Heart right ventricle (tissue), 16 donors: ENCODE measurements at places on chromosomes 5 and 9.

GRCh38 chr9:90783552-90783951 is 18.1 kb upstream of the SYK start:
- no peaks in the 10 kb centered on the region for H3K4me1 ChIP-seq
- no peak overlapping the region for H3K4me3 ChIP-seq
- no peaks in the 10 kb centered on the region for H3K36me3 ChIP-seq
- no peak overlapping the region for H3K27ac ChIP-seq

DNA sequence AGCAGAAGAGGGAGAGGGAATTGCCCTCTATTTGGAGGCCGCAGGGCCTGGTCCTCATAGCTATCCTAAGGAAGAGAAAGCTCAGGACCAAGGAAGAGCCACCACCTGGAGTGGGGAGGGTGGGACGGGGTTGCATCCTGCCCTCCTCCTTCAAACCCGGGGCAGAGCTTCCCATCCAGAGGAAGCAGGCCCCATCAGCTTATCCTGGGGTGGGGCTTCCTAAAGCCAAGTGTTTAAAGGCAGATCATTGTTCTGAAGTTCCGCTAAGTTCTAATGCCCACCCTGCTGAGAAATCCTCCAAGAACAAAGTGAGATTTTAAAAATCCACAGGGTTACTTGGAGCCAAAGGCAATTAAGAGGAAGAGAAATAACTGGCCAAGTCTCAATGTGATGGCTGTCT is 210.3 kb downstream of the C9orf152 start:
- no peak overlapping the region for H3K4me3 ChIP-seq
- DNase-seq, result no peak
- peak overlapping the region; percentile 84 for H3K27ac ChIP-seq
- H3K27me3 ChIP-seq, result no peaks in the 10 kb centered on the region
- no peaks in the 10 kb centered on the region for H3K36me3 ChIP-seq

GRCh38 chr9:77127071-77127470 is 50.3 kb upstream of the VPS13A start:
- H3K4me1 ChIP-seq, result no peaks in the 10 kb centered on the region
- DNase-seq, result no peak
- H3K36me3 ChIP-seq, result no peaks in the 10 kb centered on the region
- H3K4me3 ChIP-seq, result no peak overlapping the region

GRCh38 chr5:42390115-42390514 is 33.1 kb upstream of the GHR start:
- H3K4me1 ChIP-seq, result no peaks in the 10 kb centered on the region
- DNase-seq, result no peak
- H3K27me3 ChIP-seq, result no peaks in the 10 kb centered on the region

- peaks cover 7% of the 10 kb centered on the region for H3K27me3 ChIP-seq
- DNase-seq, result peak; percentile 75
- peak overlapping the region; percentile 92 for H3K4me3 ChIP-seq
Observed at GRCh38 chr9:20621471-20622329, 599 bp downstream of the MLLT3 start.

- peak; percentile 26 for DNase-seq
- no peak overlapping the region for H3K4me3 ChIP-seq
- H3K4me1 ChIP-seq, result peaks cover 5% of the 10 kb centered on the region
- H3K27ac ChIP-seq, result no peak overlapping the region
- H3K27me3 ChIP-seq, result no peaks in the 10 kb centered on the region
Observed at GRCh38 chr9:91164724-91165520, 196.8 kb downstream of the AUH start.
